ENCODE measurements at places on chromosomes 11 and 22.

DNA sequence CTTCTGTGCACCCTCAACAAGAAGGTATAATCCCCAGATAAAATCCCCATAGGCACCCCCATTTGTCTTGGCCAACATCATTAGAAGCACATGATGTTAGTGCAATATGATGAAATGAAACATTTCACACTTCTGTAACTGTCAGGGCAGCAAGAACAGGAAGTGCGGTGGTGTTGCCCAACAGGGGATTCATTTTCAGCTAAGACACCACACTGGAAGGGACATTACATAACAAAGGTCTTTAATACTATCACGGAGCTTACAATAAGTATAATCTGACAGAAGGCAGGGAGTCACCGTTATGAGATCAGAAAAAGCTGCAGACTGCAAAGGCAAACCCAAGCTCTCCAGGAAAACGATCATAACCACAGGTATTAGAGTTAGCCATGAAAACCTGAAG, 2.0 kb downstream of the OR52W1 start:
- DNase-seq: no peak

GRCh38 chr11:17432002-17432401, 43.5 kb upstream of the KCNJ11 start:
- no peak for DNase-seq

DNA sequence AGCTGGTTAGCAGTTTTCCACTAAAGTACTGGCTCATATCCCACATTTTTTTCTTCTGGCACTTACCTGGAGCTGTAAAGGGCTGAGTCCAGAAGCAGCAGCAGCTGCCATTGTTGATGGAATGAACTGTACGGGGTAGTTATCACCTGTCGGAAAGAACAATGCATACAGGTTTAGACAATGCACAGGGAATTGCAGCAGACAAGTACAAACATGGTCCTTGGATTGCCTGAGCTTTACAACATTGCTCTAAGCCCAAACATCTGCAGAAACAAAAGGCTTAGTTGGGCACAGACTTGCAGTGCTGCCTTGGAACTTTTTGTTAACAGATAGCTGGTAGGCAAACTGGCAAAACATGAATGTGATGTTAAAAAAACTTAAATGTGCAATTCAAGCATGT, 258.8 kb downstream of the SOX6 start:
- DNase-seq: no peak

DNA sequence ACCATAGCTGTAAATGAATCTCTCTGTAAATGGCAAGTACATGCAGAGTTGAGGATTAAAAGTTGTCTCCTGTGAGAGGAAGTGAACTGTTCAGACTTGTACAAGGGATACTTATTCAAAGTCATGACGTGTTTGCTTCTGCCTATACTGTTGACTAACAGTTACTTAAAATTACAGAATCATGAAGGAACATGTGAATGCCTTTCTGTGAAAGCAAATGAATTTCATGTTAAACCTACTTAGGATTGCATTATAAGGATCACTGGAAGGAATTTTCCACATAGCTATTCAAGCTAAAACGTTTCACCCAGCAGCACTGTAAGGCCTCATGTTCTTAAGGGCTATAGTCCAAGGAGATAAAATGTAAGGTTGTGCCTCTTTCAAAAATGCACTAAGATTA, 93.4 kb upstream of the BIRC3 start:
- no peak for DNase-seq

GRCh38 chr22:37117092-37117491, 7.6 kb upstream of the TMPRSS6 start:
- DNase-seq: no peak

DNA sequence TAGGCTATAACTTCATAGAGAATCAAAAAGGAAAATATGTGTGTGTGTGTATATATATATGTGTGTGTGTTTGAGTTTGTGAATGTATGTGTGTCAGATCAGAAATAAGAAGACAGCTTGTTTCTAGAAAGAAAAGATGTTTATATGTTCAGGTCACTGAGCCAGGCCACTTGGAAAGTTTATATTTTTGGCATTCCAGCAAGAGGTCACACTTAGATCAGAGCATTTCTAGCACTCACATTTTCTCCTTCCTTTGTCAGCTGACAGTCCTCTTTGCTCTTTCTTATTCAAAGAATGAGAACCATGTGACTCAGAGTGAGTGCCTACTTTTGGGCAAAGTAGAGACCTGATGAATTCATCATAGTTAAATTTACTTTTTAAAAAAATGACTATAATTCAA, 22.9 kb downstream of the RAB38 start:
- no peak for DNase-seq

Data from retina (tissue), 1 donor.